NCI-H1694 (cell line): ENCODE measurements at places on chromosomes 5 and 9.

DNA sequence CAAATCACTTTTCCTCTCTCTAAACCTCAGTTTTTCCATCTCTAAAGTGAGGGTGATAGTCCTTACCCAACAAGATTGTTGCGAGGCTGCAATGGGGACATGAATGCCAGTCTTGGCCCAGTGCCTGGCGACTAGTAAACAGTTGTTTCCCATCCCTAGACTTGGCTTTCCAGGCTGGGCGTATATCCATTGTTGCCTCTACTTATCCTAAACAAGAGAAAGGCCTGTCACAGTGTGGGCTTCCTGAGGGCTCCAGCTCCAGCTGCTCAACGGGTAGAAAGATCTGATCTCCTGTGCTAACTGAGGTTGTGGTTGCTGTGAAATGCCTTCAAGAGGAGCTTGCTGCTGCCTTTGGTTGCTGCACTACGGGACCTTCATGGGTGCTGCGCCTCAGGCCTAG lies 142.0 kb downstream of the NSG2 start:
- no peak for DNase-seq

GRCh38 chr5:161799316-161799715 lies 48.6 kb upstream of the GABRA1 start:
- DNase-seq, result no peak

DNA sequence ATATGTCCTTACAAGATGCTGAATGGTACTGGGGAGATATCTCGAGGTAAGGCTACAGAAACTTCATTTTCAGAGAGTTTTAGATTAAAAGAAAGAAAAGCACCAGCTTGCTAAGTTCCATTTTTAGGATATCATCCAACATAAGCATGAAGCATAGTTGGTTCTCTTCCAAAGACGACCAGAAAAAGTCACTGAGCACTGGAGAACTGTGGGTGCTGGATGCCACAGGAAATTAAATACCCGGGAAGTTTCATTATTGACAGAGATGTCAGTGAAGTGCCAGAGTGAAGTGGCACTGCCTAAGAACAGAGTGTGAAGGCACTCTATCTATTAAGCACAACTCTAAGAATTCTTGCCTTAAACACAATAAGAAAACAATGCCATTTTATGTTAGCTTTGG lies 76.8 kb downstream of the PIK3R1 start:
- DNase-seq, result no peak

- no peak for DNase-seq
Measured at GRCh38 chr5:179806250-179807048, at the start of gene MGAT4B. TSS of gene MGAT4B (minus strand) at chr5:179806866. CDS start at chr5:179806583, 283 bp downstream.

DNA sequence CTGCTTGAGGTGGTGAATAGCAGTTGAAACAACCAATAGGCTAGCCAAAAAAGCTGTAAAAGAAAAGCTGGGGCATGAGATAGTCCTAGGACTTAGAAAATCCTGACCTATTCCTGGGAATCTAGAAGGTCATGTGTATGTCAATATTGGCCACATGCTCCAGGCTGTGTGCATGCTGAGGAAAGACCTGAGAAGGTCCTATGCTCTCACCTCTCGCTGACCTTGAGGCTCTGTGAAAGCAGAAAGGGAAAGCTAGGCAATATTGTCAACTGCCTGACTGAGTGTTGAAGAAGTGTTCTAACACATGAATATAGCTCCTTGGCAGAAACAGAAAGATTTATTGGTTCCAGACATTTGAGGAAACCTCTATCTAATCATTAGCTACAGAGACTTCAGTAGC lies 19.8 kb downstream of the TAS2R1 start:
- DNase-seq, result no peak

DNA sequence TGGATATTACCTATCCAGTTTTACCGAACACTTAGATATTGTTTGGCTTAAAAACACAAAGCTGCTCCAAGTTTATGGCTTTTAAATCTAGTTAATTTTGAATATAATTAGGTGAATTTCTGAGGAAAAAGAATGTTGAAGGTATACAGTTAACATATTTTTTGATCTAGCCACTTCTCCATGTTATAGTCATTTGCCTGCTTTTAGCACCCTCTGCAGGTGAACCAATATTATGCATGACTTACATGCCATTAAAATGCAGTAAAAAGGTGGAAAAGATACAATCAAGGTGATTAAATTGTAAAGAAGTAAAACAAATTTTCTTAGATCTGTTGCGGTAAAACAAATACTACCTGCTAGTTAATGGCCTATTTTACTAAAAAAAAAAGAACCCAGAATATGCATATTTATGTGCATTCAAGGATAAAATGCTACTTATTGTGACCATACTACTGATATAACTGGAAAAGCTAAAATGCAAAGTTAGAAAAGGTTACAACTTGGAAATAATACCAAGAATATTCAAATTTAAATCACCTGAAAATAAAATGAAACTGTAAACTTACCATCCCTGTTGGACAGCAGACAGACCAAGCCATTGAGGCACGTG lies 132.1 kb downstream of the AP3B1 start:
- DNase-seq, result peak; percentile 6

DNA sequence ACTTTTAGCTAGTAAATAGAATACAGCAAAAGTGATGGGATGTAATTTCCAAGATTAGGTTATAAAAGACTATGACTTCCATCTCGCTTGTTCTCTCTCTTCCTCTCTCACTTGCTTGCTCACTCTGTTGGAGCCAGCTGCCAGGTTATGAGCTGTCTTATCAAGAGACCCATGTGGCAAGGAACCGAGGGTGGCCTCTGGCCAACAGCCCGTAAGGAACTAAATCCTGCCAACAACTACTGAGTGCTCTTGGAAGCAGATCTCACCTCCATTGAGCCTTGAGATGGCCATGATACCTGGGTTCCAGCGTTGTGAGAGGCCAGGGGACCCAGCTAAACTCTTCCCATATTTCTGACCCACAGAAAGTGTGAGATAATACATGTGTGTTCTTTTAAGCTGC lies 636.1 kb downstream of the ACTL7B start:
- no peak for DNase-seq

DNA sequence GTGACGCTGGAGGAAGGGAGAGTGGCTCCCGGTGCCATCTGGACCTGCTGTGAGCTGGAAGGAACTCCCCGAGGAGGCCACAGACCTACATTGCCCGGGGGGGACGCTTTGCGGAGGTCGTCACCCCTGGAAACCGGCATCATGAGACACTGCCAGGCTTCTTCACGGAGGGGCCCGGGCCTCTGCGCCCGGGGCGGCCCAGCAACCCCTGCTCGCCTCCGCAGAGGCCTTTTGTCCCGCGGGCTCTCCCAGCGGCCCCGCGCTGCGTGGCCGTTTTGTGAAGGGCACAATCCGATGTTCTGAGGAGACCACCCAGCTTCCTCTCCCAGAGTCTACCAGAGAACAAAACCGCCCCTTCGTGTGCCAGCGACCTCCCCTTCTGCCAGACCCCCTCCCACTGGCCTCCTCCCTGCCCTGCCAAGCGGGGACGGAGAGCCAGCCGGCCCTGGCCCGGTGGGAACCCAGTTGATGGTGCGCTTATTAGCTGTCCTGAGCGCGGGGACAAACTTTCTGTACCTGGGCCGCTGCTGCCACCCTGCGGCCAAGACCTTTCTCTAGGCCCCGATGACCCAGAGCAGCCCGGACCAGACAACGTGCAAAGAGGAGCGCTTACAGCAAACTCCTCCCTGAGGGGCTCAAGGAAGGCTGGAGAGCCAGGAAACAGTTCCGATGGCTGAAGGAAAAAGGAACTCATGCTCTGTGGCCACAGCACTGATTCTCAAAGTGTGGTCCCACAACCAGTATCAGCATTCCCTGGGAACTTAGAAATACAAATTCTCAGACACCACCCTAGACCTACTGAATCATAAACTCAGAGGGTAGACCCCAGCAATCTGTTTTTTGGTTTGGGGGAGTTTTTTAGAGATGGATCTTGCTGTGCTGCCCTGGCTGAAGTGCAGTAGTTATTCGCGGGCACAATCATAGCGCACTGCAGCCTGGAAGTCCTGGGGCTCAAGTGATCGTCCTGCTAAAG lies 86.7 kb downstream of the SLC1A3 start:
- no peak for DNase-seq

DNA sequence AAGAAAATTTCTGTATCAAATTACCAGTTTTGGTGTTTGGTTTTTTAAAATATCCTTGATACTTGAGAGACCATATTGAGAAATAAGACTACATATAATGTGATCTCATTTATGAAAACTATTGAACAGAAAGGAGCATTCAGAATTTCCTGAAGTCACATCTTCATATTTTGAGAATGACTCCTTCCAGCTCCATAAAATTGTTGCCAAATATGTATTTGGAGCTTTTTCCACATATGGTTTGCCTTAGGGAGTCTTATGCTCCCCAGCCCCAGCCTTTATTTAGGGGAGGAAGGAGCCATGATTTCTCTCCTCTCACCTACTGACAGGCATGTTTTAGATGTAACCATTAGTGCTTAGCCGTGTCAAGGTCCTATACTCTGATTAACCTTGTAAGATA lies 51.1 kb downstream of the GCNT1 start:
- no peak for DNase-seq

DNA sequence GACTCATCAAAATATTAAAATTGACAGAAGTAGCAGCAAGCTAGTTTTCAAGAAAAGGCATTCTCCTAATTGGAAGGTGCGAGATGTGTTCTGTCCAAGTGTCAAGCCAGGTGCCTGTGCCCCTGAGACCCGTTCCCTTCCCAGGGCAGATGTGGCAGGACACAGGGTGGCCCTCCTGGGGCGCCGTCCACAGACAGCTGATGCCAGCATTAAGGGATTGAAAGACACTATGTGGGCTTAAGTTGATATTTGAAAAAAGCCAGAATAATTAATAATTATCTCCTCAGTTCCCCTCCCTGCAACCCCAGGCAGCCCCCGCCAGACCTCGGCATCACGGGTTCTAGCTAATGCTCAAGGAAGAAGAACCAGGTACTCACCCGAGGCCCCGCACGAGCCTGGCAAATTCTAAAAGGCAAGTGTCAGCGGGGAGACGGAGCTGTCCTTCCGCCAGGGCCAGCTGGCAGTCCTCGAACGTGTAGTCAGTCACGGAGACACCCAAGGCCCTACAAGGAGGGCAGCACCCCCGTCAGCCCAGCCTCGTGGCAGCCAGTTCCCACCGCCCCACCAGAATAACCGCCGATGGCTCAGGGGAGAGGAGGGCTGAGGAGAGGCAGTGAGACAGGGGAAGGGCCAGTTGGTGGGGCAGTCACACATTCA lies 29.1 kb upstream of the SLC6A3 start:
- no peak for DNase-seq

DNA sequence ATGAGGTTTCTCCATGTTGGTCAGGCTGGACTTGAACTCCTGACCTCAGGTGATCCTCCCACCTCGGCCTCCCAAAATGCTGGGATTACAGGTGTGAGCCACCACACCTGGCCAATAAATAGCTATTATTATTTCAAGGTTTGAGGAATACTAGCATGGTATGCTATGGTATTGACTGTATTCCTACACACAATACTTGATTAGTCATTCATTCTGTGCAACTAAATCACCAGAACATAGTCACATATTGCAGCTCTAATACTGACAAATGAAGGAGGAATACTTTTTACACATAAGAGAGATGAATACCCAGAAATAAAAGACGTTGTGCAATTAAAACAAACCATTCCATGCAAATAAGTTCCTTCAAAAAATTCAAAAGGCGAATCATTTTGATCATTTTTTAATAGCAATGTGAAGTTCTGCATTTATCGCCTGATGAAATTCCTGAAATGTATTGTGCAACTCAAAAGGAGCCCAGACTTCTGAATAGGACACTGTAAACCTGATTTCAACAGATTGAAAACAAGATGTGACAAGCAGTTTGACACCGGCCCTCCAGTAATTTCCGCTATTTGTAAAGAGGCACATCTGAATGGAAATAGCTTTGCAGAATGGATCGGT lies 687.4 kb upstream of the SEMA6A start:
- DNase-seq, result no peak

- DNase-seq, result no peak
Measured at GRCh38 chr9:126230692-126231091, 95.9 kb upstream of the MVB12B start.

- no peak for DNase-seq
Measured at GRCh38 chr5:69217151-69217511, 17.6 kb upstream of the CDK7 start.

DNA sequence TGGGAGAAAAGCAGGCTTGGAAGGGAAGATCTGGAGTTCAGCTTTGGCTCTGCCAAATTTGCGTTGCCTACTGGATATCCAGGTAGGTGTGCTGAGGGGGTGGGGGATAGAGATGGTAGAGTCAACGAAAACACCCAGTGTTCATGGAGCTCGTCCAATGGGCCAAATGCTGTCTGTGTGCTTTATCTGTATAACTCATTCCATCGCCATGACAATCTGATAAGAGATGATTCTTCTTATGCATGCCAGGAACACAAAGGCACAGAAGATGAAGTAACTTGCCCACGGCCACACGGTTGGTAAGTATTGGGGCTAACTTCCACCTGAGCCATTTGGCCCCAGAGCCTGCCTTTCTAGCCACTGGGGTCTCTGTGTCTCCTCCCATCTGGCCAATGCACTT lies 53.2 kb downstream of the BOD1 start:
- DNase-seq, result no peak

GRCh38 chr9:20781092-20781491 lies 97.0 kb downstream of the FOCAD start:
- DNase-seq, result no peak

DNA sequence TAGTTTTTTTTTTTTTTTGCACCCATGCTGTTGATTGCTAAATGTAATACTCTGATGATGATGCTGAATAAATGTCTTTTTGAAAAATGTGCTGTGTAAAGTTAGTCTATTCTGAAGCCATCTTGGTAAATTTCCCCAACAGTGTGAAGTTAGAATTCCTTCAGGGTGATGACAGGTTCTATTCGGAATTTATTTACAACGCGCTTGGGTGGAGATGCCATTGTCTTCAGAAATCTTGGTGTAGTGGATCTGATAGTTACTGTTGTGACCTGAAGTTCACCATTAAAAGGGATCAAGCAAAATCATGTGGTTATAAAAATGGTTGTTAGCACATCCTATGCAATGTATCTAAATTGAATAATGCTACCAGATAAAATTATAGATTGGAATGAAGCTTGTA lies 36.3 kb upstream of the DMRT1 start:
- no peak for DNase-seq

- no peak for DNase-seq
Measured at GRCh38 chr5:51475628-51476027, 92.4 kb downstream of the ISL1 start.

DNA sequence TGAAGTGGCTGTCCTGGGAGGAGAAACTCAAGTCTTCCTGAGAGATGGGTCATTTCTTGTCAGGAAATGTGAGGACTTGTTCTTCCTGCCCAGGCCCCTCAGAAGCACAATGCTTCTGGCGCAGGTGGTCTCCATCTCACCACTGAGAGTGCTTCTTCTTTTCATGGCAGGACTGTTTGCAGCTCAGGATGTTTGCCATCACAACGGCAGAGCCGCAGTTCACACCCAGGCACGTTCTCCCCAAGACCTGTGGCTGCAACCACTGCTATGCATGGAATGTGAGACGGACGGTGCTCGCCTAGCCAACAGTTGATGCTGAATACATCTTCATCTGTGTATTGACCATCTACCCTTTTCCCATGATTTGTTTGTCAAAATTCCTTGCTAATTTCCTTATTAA lies 216.3 kb downstream of the GADD45G start:
- no peak for DNase-seq

DNA sequence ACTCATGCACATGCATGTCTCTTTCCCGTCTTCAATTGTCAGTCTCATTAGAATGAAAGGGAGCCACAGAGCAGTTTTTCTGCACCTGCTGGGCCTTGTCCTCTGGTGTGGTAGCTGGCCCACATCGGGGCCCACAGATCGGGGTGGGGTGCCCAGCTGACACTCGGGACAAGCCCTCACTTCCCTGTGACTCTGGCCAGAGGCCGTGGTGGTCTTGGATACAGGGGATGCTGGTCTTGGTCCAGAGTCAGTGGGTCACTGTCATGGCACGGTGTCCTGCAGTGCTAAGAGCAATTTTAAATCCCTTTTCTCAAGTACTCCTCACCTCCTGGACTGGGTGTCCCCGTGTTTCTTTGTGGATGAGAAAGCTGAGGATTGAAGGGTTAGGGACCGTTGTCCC lies 193.2 kb downstream of the CACNA1B start:
- DNase-seq, result no peak
